ENCODE measurements at places on chromosomes 7 and 10. TPM values are rescaled to one million over a fixed set of nuclear protein-coding genes. Genes with fewer than 3 reads are reported as not detected.

GRCh38 chr10:95456516-95456915 lies 104.7 kb downstream of the SORBS1 start:
- DNase-seq, result no peak

- DNase-seq, result peak; percentile 18
Measured at GRCh38 chr7:66867198-66867790, 53.7 kb upstream of the TMEM248 start.

- no peak for DNase-seq
Measured at GRCh38 chr10:51972733-51973346, 273.4 kb upstream of the CSTF2T start.

DNA sequence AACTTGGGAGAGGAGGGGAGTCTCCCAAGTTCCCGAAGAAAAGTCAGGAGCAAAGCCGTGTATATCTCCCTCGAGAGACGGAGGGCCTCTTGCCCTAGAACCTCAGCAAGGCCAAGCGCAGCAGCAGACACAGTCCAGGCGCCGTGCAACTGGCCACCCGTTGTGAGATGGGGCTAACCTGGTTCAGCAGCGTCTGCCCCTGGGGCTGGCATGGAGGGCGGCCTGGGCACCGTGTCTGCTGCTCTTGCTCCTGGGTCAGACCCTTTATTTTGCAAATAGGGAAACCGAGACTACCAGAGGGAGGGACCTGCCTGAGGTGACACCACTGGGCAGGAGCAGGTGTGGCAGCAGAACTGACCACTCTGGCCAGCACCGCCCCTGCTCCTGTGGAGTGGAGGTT lies 13.4 kb downstream of the ATP5MF start:
- no peak for DNase-seq

- DNase-seq, result no peak
Measured at GRCh38 chr7:156379324-156380070, 261.1 kb upstream of the RNF32 start.

GRCh38 chr7:129635300-129636029 lies 23.9 kb downstream of the NRF1 start:
- DNase-seq, result peak; percentile 83

- DNase-seq, result no peak
Measured at GRCh38 chr10:77253147-77253545, 384.5 kb downstream of the KCNMA1 start.

RSPH10B gene
- 0.20 TPM for total RNA-seq

NEUROG3 gene
- not detected for total RNA-seq

AS3MT gene
- total RNA-seq, result 0.65 TPM

Measured in lung microvascular endothelial cell (primary cell).